Globus pallidus (tissue), 1 donor: ENCODE measurements at places on chromosomes 16 and 17.

DNA sequence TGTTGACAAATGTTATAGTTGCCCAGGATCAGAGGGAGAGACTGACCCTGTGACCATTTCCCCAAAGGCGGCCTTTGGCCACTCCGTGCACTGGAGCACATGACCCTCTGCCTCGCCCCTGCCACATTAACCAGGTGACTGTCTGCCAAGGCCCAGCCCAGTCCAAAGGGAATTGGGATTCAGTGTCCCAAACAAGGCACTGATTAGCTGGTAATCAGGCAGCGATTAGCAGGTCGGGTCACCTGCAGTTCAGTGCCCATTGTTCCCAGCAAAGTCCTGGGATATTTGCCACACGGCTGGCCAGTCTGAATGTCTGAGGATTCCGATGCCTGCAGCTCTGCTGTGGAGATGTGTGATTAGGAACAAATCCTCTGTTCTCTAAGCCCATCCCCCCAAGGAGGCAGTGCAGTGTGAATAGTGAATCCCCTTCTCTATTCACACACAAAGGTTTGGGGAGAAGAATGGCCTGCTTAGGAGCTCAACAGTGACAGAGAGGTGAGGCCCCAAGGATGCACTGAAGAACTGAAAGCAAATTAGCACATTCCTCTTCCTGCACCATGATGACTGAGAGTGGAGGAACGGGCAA lies 123.1 kb upstream of the MAF start:
- no peak for DNase-seq

DNA sequence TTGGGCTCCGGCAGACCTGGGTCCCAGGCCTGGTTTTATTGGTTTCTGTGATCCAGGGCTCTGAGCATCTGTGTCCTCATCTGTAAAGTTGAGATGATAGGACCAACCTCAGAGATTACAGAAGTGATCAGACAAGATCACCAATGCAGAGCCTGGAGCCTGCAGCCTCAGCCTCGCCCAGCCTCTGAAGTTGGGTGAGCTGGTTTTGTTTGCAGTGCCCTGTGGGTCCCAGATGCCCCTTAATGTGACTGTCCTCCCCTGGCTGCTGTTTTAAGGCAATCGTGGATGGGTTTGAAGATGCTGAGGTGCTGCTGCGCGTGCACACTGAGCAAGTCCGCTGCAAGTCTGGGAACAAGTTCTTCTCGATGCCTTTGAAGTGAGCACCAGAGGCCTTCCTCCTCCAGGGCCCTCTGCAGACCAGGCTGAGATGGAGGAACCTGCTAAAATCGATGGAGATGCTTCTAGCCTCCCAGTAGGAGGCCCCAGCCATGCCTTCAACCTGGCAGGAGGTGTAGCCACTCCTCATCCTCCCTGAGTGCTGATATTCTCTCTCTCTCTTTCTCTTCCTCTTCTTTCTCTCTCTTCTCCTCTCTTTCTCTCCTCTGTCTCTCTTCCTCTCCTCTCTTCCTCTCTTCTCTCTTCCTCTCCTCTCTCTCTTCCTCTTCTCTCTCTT lies 5.6 kb upstream of the MMP15 start:
- DNase-seq, result no peak

GRCh38 chr16:83717814-83718213 lies 90.0 kb upstream of the HSBP1 start:
- peak; percentile 79 for DNase-seq

DNA sequence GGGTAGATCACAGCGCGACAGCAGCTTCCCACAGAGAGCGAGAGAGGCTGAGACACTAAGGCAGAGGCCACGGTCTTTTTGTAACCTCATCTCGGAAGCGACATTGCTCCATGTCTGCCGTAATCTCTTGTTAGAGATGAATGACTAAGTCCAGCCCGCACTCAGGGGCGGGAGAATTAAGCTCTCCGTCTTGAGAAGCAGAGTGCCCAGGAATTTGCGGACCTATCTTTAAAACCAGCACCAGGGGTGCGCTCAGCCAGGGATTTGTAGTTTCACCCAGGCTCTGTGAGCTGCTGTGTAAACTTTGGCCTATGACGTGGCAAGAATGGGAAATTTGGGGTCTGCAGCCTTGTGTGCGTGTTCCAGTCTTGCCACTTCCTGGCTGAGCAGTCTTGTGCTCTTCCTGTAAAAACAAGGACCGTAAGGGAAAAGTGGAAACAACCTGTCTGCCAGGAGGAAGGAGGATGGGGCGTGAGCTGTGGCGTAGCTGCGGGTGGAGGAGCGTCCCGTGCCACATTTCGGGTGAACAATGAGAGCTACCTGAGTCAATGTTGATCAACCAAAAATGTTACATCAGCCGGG lies 16.0 kb upstream of the JPH3 start:
- DNase-seq, result no peak

DNA sequence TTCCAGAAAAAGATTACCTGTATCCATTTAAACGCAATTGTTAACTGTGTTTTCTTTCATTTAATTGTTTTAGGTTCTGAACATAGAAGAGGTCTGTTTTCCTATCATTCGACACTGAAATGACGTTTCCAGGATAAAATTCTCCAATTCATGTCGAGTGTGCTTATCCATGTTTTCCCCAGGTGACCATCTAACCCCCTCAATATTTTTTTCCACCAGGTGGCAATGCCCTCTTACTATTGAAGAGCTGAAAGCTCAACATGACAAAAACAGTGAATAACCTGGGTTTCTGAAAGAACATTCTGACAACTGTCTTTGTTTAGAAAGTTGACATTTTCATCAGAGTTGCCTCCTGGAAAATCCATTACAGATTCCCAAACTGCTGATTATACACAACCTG lies 948.7 kb downstream of the KCNJ2 start:
- no peak for DNase-seq
